LoVo (cell line): ENCODE measurements at places on chromosomes 13 and 19.

DNA sequence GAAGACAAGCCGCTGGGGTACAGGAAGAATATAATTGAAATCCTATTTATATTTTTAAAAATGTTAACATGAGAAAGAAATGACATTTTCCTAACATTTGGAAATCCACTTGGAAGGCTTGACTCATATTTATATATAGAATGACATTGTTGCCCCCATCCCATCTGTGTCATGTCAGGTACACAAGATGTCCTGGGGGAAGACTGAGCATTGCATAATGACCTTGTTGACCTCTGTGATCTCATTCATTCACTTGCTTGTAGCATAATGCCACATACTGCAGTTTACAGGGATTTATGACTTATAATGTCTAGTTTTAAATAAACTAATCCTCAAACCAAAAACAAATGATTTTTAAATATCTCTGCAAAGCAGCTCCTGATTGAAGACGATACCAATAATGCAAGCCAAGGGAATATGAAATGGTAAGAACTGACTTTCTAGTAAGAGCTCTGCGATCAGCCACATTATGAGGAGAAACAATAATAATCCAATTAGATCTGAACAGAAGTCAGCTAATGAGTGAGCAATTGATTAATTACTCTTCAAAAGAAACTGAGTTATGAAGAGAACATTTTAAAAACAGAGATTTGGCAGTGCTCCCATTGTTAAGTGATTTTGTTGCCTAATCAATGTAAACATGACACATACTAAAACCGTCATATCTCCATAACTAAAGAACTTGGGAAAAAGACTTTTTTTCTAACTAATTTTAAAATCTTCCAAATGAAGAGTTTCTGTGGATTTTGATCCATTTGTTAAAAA is 21.2 kb upstream of the VWA8 start:
- no peak for DNase-seq

GRCh38 chr19:41872775-41873647 is 4.1 kb upstream of the CD79A start:
- DNase-seq = peak; percentile 76

DNA sequence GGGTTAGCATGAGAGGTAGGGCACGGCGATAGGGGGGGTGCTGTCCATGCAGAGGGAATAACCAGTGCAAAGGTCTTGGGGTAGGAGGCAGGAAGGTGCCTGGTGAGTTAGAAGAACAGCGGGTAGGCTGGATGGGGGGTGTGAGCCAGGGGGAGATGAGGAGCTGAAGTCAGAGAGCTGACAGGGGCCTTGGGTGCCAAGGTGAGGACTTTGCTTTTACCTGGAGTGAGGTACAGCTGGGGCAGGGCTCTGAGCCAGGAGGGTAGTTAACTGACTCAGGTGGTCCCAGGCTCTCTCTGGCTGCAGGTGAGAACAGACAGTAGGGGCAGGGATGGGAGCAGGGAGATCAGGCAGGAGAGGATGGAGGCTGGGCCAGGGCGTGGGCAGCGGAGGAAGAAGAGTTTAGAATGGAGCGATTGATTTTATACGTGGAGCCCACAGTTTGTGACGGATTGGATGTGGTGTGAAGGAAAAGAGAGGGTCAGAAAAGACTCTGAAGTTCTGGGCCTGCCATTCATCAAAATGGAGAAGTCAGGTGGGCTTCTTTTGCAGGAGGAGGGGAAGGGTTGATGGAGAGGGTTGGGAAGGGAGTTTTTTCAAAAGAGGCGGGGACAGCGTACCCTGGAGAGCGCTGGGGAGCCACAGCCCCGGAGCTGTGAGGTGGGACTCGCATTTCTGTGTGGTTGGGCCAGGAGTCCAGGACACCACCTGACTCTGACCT is 1.2 kb upstream of the GRAMD1A start:
- no peak for DNase-seq

DNA sequence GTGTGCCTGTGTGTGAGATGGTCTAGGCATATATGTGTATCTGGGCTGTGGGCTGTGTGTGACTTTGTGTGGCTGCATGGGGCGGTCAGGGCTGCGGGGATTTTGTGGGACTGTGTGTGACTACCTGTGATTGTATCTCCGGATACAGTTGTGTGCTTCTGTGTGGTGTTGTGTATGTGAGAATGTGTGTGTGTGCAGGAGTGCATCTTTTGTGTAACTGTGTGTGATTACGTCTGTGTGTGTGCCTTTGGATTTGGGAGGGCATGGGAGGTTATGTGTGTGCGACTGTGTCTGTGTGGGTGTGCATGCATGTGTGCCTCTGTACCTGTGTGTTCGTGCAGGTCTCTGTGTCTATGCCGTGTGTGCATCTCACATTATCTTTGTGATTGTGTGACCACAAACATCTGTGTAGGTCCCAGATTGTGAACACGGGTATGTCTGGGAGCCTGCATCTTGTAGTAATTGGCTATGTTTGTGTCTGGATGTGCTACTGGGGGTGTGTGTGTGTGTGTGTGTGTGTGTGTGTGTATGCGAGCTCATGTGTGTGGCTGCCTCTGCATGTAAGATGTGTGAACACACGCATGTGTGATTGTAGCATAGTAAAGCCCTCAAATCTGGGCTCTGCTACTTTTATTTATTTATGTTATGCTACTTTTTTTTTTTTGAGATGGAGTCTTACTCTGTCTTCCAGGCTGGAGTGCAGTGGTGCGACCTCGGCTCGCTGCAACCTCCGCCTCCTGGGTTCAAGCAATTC is 7.6 kb downstream of the EHD2 start:
- DNase-seq = no peak

- DNase-seq = no peak
Observed at GRCh38 chr13:65535370-65535769, 1694.8 kb downstream of the PCDH9 start.

DNA sequence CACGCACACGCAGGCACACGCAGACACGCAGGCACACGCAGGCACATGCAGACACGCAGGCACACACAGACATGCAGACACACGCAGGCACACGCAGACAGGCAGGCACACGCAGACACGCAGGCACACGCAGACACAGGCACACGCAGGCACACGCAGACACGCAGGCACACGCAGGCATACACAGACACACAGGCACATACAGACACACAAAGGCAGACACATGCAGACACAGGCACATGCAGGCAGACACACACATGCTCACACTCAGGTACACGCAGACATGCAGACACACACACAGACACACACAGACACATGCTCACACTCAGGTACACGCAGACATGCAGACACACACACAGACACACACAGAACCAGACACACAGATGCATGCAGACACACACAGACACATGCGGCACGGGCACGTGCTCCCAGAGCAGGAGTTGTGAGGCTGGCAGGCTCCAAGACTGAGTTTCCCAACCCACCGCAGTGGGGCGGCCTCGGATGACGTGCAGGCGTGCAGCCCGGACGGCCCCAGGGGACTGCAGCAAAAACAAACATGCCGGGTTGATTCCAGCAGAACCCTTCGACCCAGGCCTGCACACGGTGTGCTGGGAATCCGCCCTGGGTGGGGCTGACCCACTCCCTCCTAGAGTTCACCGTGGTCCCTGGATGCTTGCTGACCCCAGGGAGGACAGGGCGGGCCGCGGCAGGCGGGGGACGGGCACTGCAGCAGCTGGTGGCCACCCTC is 100.0 kb downstream of the GADD45B start:
- DNase-seq = no peak

GRCh38 chr19:4199699-4200293 is 17.3 kb downstream of the ANKRD24 start:
- DNase-seq = peak; percentile 17

GRCh38 chr13:36528105-36528504 is 95.8 kb downstream of the CCNA1 start:
- no peak for DNase-seq

- no peak for DNase-seq
Observed at GRCh38 chr13:69571606-69572323, 535.9 kb upstream of the ATXN8OS start.

DNA sequence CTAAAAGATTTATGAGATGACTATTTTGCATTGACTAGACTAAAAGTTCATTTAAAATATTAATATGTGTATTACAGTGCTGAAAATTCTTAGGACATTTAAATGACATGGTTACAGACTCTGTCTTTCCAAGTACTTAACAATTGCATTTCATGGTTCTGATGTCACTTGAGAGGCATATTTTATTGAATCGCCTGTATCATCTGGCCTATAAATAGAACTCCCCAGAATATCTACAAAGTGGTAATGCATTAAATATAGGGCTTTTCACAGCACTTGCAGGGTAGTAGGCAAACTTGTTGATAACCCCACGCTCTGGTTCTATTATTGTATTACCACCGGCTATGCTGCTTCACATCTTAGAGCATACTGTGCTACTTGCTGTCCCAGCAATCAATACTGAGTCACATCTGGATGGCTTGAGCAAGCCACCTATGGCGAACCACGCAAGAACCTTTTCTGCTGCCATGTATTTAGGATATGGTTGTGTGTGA is 400.6 kb downstream of the HS6ST3 start:
- no peak for DNase-seq

- peak; percentile 27 for DNase-seq
Observed at GRCh38 chr13:40668335-40668734, 1.9 kb upstream of the FOXO1 start.

DNA sequence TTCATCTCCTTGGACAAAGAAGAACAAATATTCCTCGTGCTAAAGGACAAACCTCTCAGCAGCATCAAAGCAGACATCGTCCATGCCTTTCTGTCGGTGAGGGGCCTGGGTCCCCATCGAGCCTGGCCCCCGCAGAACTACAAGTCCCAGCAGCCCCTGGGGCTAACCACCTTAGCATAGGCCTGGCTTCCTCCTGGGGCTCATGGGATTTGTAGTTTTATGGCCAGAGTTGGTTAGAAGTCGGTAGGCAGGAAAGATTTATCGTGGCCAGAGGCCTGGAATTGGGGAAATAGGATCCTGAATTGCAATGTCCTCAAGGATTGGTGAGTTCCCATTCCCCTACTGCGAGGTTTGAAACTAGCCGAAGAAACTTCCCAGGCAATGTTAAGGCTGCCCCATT is 19.6 kb downstream of the TMEM150B start:
- peak; percentile 26 for DNase-seq
